ENCODE measurements at places on chromosomes 4 and X.

DNA sequence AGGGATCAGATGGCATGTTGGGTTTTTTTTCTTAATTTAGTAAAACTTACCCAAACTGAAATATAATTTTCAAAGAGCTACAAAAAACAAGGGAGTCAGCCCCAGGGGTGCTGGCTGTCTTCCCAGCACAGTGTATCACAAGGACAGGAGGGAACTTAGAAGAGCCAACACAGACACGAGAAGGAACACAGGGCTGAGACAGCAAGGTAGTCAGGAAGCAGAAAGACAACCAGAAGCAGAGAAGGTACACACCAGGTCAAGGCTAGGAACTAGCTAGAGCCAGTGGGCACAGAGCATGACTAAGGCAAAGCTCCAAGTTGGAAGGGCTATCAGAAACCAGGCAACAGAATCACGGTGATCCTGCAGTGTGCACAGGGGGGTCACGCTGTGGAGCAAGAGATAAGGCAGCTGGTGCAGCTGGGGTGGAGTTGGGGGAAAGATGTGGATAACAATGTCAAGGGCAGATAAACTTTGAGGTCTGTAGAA lies 168.7 kb downstream of the NR3C2 start:
- no peak for DNase-seq

- DNase-seq = no peak
Observed at GRCh38 chr4:105462576-105462975, 11.3 kb downstream of the PPA2 start.

DNA sequence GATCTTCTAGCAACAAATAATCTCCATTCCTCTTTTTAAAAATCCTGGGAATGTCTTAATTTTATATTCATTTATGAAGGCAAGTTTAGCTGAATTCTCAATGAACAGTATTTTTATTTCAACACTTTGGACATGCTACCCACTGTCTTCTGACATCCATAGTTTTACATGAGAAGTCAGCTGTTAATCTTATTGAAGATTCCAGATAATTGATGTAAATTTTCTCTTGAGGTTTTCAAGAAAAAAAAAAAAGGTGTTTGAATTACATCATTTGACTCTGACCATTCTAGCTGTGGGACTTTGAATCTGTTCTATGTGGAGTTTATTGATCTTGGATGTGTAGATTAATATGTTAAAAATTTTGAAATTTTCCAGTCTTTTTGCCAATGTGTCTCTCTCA lies 28.0 kb downstream of the PDHA2 start:
- no peak for DNase-seq

- no peak for DNase-seq
Observed at GRCh38 chr4:121697564-121697963, 784 bp upstream of the ANXA5 start.

DNA sequence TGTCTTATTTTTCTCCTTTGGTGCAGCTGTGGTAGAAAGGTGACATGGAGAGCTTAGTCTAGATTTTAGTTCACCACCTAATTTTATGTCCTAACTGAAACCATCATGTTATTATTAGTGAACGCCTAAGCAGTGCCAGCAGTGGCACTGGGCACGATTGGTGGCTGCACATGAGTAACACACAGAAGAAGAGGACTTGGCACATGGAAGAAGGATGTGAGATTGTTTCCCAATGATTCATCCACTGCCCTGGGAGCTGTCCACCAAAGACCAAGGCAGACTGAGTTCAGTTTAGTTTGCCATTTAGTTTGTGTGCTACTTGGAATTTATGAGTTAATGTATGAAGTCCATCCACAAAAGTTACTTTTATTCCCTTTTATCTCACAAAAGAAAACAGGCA lies 68.1 kb upstream of the NAP1L5 start:
- DNase-seq = no peak

GRCh38 chrX:72381439-72382201 lies 75.9 kb upstream of the CITED1 start:
- DNase-seq = no peak

- DNase-seq = no peak
Observed at GRCh38 chr4:41381384-41381783, 124.7 kb downstream of the UCHL1 start.

GRCh38 chrX:44569122-44569521 lies 26.5 kb upstream of the FUNDC1 start:
- DNase-seq = no peak

- DNase-seq = no peak
Observed at GRCh38 chrX:53476371-53476770, 42.2 kb upstream of the HSD17B10 start.

DNA sequence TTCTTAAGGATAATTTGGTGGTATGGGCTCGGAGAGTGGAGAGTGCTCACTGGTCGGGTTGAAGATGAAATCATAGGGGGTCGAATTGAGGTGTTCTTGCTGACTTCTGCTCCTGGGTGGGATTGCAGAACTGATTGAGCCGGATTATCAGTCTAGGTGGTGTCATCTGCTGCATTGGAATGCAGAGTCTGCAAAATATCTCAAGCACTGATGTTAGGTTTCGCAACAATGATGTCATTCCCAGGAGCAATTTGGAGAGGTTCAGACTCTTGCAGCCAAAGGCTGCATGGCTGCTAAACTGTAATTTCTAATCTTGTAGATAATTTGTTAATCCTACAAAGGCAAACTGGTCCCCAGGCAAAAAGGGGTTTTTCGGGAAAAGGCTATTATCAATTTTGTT lies 67.7 kb downstream of the RHOH start:
- DNase-seq = no peak

- DNase-seq = no peak
Observed at GRCh38 chr4:76704133-76704881, 193.6 kb downstream of the SOWAHB start.

DNA sequence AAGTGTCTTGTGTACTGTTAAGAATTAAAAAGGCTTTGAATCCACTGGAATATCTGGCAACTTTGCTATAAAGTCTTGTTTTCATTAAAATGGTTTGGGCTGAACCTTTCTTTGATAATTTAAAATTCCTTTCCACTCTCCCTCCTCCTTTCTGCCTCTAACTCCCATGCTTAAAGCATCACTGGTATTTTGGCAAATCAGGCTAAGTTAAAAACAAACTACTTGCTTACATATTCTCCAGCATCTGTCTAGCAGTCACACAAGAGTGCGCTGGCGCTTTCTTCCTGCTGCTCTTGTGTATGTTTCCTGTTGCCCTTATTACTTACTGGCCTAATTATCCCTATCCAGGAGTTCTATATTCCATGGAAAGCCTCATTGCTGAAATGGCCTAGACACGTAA lies 136.6 kb downstream of the VEGFC start:
- DNase-seq = no peak

GRCh38 chr4:38696697-38697096 lies 32.7 kb downstream of the KLF3 start:
- no peak for DNase-seq

- no peak for DNase-seq
Observed at GRCh38 chrX:109384699-109385098, 97.2 kb downstream of the GUCY2F start.

DNA sequence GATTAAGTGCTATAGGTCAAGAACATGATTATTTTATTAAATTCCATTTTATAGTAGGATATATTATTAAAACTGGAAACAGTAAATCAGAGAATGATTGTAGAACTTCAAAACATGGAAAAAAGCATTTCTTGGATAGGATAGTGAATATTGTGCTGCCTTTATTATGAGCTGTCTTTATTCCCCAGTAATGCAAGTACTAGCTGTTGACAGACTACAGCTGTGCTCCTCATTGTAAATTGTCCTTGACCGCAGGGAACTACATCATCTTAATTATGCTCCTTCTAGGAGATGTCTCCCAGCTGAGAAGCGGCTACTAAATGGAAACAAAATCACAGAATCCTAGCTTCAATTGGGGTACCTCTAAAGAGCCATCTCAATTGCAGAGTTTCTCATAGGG lies 1457.2 kb upstream of the PCDH7 start:
- no peak for DNase-seq

DNA sequence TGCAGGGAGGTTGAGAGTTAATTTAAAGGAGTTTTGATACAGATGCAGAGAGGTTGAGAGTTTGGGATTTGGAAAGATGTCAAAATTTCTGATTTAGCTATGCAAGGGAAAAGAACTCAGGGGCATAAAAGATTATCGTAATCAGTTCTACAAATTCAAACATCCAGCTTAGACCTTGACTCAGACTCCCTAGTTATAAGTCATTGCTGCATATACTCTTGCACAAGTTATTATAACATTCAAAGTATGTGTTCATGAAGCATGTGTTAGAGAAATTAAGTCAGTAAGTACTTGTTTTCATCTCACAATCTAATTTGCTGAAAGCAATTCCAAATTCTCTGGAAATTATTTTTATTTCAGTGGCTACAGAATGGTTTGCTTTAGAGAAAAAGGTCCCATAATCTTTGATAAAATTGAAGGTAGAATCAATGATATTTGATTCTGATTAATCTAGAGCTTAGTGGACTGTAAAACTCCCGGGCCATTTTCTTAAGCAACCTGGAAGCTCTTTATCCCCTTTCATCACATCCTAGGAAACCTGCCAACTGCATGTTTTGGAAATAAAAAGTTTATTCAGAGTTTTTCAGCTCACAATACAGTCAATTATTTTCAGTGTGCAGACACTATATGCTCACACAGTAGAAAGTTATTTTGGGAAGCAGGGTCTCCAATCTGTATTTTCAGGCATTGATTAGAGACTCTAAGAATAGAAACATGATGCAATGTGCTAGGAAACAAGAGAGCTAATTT lies 132.9 kb upstream of the SPANXC start:
- DNase-seq = no peak

DNA sequence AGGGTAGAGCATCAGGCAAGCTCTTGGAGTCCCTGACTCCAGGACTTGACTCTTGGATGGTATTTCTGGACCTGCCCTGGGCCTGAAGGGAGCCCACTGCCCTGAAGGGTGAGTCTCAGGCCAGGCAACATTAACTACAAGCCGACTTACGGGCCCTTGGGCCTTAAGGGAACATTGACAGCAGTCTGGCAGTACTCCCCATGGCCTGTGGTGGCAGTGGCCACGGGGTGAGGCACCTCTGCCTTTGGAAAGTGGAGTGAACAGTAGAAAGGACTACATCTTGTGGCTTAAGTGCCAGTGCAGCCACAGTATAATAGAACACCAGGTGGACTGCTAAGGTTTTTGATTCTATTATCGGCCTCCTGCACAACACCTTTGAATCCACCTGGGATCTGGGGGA lies 36.3 kb downstream of the SH3BGRL start:
- no peak for DNase-seq

GRCh38 chr4:17866810-17867209 lies 56.0 kb downstream of the NCAPG start:
- DNase-seq = no peak

DNA sequence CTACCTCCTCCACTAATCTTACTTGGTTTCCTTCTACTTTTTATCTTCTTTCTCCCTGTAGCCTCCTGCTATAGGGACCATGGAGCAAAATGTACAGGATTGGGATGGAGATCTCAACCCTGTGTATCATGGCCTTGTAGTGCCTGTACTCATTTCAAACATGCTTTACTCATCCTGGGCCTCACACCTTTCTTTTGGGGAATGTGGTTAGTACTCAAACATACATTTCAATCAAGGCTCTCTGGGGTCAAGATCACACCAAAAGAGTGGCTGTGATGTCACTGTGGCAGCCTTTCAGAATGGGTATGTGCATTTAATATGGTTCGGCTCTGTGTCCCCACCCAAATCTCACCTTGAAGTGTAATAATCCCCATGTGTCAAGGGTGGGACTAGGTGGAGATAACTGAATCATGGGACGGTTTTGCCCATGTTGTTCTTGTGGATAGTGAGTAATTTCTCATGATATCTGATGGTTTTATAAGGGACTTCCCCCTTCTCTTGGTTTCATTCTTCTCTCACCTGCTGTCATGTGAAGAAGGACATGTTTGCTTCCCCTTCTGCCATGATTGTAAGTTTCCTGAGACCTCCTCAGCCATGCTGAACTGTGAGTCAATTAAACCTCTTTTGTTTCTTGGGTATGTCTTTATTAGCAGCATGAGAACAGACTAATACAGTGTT lies 205.1 kb downstream of the RASL11B start:
- DNase-seq = no peak

DNA sequence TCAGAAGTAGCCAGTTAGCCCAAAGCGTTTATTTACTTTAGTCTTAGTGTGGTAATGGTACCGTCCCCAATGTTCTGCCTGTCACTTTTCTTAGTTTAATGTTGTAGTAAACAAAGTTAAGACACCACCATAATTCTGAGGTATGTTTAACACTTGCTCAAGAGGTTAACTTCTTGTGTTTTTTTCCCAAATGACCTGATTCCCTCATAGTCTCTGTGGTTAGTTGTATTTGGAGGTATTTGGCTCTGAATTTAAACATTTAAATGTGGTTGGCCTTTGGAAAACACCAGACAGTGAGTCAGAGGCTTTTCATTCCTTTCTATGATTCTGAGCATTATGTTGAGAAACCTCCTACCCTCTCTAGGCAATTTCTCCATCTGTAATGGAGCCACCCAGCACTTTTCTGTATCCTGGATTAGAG lies 47.9 kb downstream of the CXCL1 start:
- DNase-seq = no peak

DNA sequence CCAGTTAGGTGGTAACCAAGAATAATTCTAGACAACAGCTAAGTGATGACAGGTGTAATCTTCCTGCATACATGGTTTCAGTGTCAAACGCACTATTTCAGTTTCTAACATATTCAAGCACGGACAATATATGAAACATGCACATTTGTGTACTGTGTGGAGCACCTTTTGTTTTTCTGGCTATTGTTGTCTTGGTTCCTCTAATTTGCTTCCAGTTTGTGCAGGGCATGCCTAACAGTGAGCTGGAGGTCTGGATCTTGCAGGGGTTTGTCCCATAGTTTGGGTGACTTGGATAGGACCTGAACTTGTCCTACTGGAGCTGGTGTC lies 70.5 kb upstream of the TBC1D9 start:
- no peak for DNase-seq

- no peak for DNase-seq
Observed at GRCh38 chr4:182823576-182823975, 93.6 kb downstream of the DCTD start.

GRCh38 chrX:45621376-45622041 lies 420.8 kb upstream of the DIPK2B start:
- no peak for DNase-seq

GRCh38 chr4:114383721-114384120 lies 214.9 kb upstream of the UGT8 start:
- DNase-seq = no peak

- no peak for DNase-seq
Observed at GRCh38 chrX:39206399-39207145, 405.3 kb downstream of the MID1IP1 start.

DNA sequence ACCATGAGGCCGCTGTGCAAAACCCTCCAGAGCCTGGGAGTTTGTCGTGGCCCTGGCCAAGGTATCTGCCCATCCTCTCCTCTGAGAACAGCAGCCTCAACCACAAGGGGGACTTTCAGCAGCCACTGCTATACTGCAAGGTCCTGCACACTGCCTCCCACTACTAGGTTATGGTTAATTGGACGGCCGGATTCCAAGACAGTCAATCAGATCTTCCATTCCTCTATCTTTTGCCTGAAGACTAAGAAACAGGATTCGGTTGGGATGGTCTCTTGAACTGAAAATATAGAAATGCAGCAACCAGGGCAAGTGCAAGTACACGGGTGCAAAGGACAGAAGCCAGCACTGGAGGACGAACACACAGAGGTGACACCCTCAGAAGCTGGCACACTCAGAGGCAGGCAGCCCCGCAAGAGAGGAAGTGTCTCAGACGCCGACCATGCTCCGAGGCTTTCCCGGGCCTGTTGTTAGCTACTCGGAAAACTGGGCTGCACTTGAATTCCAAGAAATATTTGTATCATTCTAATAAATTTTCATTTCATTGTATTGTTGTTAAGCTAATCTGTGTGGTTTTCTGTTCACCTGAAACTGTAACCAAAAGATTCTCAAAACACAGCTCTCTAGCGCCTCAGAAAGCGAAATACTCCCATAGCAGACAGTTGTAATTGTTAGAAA lies 63.3 kb downstream of the AFAP1 start:
- DNase-seq = peak; percentile 21
